A673 (cell line): ENCODE measurements at places on chromosomes 6 and 20. TPM values are rescaled to one million over a fixed set of nuclear protein-coding genes. Genes with fewer than 3 reads are reported as not detected.
A peak's percentile ranks its signal among the peaks of the same experiment; 100 is the strongest.

TFAP2C gene
- total RNA-seq: 0.11 TPM in 2 replicates

COQ3 gene
- 15.9 and 21.7 TPM in 2 replicates for total RNA-seq

ADGRF4 gene
- not detected in 2 replicates for total RNA-seq

C4B gene
- total RNA-seq: 2.2 and 2.3 TPM in 2 replicates

HUS1B gene
- 0.88 and 0.92 TPM in 2 replicates for total RNA-seq

ALDH5A1 gene
- 4.1 and 7.3 TPM in 2 replicates for total RNA-seq

DNA sequence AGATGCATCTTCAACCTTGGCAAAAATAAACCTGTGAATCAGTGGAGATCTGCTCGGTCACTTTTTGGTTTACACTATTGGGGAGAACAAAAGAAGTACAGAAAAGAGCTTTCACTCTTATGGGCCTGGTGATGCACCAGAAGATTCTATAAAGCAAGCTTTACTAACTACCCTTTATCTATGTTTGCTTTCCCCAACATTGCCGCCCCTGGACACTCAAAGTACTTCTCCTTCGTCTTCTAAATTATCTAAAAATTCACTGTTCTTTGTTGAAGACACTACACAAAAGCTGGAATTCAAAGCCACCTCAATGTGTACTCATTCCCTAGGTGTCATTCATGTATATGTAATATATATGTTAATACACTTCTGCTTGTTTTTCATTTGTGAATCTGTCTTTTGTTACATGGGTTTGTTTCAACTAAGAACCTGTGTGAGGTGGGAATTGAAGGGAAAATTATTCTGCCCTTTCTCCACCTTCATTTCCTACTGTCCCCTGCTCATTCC is 97.9 kb upstream of the BTN3A2 start:
- no peak for DNase-seq

DNA sequence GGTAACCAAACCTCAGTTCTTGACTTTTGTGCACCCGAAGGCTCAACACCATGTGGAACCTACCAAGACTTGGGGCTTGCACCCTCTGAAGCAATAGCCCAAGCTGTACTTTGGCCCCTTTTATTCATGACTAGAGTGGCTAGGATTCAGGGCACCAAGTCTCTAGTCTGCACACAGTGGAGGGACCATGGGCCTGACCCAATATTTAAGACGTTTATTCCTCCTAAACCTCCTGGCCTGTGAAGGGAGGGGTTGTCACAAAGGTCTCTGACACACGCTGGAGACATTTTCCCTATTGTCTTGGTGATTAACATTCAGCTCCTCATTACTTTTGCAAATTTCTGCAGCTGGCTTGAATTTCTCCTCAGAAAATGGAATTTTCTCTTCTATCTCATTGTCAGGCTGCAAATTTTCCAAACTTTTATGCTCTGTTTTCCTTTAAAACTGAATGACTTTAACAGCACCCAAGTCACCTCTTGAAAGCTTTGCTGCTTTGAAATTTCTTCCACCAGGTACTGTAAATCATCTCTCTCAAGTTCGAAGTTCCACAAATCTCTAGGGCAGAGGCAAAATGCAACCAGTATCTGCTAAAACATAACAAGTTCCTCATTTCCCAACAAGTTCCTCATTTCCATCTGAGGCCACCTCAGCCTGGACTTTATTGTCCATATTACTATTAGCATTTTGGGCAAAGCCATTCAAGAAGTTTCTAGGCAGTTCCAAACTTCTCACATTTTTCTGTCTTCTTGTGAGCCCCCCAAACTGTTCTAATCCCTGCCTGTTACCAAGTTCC is 481.4 kb upstream of the BTBD3 start:
- no peak for DNase-seq

- DNase-seq: no peak
These were observed 206.6 kb downstream of the DLL1 start for GRCh38 chr6:170084166-170084730.

DNA sequence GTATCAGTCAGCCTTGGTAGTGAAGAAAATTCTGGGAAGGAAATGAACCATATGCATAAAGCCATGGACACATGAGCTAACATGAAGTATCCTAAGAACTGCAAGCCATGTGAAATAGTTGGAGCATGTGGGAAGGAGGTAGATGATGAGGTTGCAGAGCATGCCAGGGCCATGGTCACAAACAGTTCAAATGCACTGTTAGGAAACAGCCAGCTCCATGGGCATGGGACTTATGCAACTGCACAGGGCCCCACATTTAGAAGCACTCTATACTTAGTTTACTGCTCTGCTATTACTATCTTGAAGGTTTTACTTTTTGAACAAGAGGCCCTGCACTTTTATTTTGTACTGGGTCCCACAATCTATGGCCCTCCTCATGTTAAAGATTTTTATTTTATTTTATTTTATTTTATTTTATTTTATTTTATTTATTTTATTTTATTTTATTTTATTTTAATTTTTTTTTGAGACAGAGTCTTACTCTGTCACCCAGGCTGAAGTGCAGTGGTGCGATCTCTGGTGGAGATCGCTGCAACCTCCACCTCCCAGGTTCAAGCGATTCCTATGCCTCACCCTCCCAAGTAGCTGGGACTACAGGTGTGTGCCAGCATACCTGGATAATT is 169.1 kb downstream of the IBTK start:
- DNase-seq: no peak

DNA sequence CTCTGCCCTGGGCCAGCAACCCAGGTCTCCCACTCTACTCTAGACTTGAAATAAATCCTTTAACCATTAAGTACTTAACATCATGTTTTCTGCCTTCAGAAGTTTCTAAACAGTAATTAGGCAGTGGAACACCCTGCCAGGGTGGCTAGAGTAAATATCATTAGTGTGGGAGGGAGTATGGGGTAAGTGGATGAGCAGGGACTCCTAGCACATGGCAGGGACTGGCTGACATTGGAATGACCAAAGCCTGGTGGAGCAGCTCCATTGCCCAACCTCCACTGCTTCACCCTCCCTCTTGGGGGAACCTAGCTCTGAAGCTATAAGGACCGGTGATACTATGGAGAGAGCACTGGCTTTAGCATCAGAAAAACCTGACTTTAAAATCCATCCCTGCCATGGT is 167.1 kb downstream of the MAFB start:
- no peak for DNase-seq

- no peak for DNase-seq
These were observed 14.8 kb upstream of the CALHM6 start for GRCh38 chr6:116446399-116446798.

DNA sequence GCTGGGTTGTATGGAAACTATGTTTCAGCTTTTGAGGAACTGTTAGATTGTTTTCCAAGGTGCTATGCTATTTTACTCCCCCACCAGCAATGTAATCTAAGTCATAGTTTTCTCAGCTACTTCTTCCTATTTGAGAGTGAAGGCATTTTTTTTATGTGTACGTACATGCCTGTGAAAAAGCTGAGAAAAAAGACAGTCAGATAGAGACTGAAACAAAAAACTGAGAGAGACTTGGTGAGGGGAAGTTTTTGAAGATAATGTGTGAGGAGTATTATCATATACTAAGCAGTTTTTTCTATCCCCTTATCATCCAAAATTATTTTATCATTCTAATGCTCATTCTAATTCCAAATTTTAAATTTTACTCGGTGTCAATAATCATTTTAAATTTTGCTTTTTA is 780.0 kb downstream of the BCKDHB start:
- no peak for DNase-seq

DNA sequence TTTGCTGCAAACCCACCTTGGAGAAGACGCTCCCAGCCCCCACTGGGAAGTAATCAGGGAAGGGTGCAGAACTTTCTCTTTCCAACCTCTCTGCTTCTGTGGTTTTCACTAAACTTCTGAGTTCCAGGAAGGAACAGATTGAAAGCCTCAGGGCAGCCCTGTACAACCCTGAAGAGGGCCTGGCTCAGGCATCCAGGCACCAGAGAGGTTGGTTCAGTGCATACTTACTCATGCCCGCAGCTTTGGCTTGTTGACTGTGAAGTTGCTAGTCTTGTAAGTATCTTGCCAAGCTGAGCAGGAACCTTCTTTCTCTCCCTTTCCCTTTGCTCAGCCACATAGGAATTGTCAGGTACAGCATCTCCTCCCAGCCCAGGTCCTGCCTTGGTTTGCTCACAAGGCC is 272.2 kb upstream of the FOXQ1 start:
- DNase-seq: no peak

DNA sequence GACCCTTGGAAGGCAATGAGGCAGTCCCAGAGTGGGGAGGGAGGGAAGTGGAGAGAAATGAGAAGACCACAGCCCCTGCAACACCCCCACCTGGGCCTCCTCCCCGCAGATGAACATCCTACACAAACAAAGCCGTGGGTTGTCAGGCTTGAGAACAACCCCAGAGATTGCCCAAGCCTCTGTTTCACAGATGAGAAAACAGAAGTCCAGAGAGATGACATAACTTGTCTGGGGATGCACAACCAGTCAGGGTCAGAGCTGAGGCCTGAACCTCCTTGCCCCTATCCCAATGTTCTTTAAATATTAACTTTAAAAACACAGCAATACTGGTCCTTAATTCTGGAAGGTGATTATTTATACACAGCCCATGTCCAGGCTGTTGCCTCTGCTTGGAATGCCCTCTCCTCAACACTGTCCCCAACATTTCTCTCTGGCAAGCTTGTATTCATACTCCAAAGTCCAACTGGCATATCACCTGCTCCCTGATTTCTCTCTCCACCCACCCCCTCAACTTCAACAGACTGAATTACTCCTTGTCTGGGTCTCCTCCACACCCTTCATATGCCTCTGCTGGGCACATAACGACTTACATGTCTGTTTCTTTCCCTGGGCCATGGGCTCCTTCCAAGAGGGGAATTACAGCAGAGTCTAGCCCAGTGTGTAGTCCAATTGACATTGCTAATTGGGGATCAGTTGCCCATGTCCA is 135.5 kb upstream of the LRFN2 start:
- no peak for DNase-seq

DNA sequence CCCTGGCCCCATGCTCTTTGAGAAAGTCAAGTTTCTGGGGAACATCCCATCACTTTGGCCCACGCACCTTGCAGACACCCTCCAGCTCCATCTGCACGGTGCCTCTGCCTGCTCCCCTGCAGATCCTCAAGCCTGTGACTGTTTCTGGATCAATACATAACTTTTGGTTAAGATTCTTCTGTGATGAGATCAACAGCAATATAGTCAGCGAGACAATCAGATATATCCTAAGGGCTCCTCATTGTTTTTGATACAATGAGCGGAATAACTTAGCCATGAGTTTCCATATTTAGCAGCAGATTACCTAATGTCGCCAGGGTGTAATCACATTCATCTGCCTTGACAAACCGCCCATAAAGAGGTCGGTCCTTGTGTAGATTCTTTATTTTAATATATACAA is 109.3 kb upstream of the MTHFD1L start:
- DNase-seq: no peak

DNA sequence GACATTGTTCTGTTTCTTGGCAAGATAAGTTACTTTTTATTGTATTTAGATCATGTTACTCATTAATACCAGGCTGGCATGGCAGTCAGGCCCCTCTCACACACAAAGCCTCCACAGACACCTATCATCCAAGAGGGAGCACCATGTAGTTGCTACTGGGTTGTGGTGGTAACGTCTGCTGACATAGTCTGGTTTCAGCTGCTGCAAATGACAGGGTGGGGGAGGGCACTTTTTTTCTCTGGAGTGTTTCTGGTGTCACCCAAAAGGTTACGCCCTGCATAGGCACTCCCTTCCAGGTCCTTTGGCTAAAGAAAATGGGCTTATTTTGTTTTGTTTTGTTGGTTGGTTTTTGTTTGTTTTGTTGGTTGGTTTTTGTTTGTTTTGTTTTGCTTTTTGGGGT is 236.4 kb upstream of the RIMS1 start:
- DNase-seq: no peak

- peak; percentile 56 for DNase-seq
These were observed 135.6 kb upstream of the UST start for GRCh38 chr6:148611213-148611612.

- no peak for DNase-seq
These were observed 78.8 kb upstream of the RALY start for GRCh38 chr20:33914919-33915318.

- no peak for DNase-seq
These were observed 98.3 kb downstream of the TIAM2 start for GRCh38 chr6:155093430-155093829.

DNA sequence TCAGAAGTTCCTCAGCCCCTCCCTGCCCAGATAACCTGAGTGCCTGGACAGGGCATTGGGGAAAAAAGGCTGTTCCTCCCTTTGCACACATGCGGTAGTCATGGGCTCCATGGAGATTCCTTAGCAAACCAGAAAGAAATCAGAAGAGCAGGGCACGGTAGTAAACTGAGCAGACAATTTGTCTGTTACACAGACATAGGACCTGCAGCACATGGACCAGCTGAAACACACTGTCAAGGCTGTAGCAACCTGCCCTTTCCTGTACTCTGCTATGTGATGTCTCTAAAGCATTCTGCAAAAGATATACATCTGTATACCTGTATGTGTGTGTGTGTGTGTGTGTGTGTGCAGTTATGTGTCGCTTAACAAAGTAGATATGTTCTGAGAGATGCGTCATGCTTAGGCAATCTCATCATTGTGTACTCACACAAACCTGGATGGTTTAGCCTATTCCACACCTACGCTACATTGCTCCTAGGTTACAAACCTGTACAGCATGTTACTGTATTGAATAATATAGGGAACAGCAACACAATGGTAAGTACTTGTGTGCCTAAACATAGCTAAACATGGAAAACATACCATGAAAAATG is 44.4 kb upstream of the BMP5 start:
- DNase-seq: no peak

- no peak for DNase-seq
These were observed 48.8 kb downstream of the CAP2 start for GRCh38 chr6:17442196-17442595.

DNA sequence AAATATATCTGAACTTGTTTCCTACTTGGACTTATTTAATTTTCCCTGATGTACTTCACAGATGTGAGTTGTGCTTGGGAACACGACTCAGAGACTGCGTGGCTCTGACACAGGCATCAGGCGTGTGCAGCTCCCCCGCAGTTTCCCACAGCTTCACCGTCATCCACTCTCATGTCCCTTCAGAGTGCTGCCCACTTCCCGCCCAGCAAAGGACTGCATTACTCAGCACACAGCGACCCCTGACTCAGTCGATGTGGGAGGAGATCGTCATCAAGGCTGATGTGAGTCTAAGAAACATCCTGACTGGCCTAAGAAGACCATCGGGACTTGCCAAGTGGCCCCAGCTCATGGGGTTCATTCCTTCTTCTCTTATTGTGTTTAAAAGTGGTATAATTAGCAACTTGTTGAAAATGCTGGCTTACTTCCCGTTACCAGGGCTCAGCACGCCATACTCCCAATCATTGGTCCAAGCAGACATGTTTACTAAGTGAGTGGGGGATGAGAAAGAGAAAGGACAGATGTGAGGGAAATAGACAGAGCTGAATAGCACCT is 539.4 kb upstream of the JARID2 start:
- no peak for DNase-seq

GRCh38 chr20:49043000-49043399 is 3.1 kb upstream of the CSE1L start:
- no peak for DNase-seq

- no peak for DNase-seq
These were observed 81.2 kb downstream of the NFATC2 start for GRCh38 chr20:51461306-51461705.

GRCh38 chr6:2209226-2209809 is 36.1 kb downstream of the GMDS start:
- peak; percentile 14 for DNase-seq
